ENCODE measurements at places on chromosomes 3 and 15.
A peak's percentile ranks its signal among the peaks of the same experiment; 100 is the strongest.

GRCh38 chr15:46231786-46232185 lies 597.0 kb downstream of the SQOR start:
- no peak for DNase-seq

- DNase-seq, result no peak
Observed at GRCh38 chr3:33658991-33659848, 58.8 kb downstream of the CLASP2 start.

DNA sequence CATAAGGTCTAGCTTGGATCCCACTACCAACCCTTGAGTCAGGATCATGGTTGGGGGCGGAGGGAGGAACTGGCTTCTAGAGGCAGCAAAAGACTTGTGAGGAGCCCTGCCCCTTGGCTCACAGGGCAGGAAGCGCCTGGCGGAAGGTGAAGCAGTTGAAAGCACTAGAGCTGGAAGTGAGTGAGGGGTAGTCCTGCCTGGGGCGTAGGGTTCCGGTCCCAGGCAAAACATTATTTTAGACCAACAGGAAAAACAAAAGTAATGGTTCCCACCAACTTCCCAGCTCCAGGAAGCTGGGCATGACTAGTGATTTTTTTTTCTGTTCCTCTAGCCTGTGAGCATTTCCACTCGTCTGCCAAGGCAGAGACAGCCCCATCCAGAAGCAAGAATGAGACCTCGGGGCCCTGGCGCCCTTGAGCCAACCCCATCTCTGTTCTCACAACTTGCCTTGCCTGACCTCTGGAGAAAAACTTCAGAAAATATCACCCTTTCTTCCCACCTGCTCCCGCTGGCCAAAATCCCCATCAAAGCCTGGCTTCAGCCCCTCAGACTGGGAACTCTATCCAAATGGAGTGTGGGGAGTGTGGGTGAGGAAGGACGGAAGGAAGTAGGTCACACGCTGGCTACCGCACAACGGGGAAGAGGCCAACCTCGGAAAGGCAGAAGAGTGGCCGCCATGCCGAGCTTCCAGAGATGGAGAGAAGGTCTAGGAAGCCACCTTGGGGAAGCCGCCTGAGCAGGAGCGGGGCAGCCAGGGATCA lies 57.5 kb downstream of the RBPMS2 start:
- DNase-seq, result no peak

- DNase-seq, result no peak
Observed at GRCh38 chr15:39657668-39658067, 76.8 kb downstream of the THBS1 start.

- DNase-seq, result no peak
Observed at GRCh38 chr3:13072239-13072599, 1.0 kb downstream of the IQSEC1 start.

GRCh38 chr15:36731025-36731424 lies 151.6 kb downstream of the CDIN1 start:
- DNase-seq, result no peak

DNA sequence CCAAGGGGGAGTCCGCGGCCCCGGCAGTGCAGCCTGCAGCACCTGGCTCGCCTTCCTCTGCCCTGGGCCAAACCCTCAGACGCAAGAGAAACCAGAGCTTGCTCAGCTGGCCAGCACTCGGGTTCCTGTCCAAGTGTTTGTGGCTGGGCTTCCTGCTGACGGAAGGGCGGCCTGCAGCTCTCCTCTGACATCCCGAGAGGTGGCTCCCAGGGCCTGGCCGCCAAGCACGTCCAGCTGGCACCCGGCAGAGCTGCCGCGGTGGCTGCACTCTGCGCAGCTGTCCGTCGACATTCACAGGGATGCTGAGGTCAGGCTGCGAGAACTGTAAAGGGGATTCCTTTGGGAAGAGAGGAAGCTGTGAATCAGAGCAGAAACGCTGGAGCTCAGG lies 85.6 kb downstream of the CPN2 start:
- DNase-seq, result no peak

DNA sequence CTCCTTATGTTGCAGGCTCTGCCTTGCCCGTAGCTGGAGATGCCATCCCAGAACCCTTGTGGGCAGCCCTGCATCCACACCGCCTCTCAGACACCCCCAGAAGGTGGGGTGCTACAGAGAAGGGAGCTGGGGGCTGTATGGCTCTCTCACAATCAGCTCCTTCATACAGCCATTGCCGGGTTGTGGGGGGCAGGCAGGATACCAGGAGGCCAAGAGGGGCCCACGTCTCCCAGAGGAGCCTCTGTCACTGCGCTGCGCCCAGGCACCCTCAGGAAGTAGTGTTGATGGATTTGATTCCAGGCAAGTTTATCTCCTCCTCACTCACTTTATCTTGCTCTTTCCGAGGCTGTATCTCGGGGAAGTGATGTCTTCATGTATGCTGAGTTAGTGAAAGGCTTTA lies 171.6 kb downstream of the CHDH start:
- DNase-seq, result no peak

DNA sequence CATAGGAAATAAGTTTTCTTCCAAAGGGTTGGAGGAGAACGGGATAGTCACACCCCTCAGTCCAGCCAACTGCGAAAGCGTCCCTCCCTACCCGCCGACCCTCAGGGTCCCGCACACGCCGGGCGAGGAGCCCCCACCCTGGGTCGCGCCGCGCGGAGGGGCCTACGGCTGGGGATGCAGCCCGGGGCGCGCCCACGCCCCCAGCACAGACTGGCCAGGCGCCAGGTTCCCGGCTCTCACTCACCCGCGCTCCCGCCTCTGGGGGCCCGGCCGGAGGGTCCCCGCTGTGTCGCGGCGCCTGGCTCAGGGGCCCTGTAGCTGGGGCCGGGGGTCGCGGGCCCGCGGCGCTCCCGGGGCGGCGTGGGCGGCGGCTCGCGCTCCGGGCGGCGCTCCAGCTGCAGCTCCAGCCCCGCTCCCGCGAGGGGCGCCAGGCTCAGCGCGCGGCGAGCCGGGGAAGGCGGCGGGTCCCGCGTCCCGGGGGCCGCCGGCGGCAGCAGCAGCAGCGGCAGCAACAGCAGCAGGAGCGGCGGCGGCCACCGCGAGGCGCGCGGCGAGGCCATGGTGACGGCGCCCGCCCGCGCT lies 375 bp downstream of the HEG1 start:
- no peak for DNase-seq

- no peak for DNase-seq
Observed at GRCh38 chr15:45333550-45333949, 44.8 kb downstream of the GATM start.

- no peak for DNase-seq
Observed at GRCh38 chr3:194900854-194901522, 215.3 kb downstream of the FAM43A start.

GRCh38 chr3:117553461-117553860 lies 843.9 kb downstream of the TUSC7 start:
- no peak for DNase-seq

- DNase-seq, result no peak
Observed at GRCh38 chr3:138079901-138080300, 35.5 kb downstream of the DZIP1L start.

- DNase-seq, result no peak
Observed at GRCh38 chr15:47473832-47474231, 243.5 kb upstream of the SEMA6D start.

GRCh38 chr3:146072824-146073223 lies 88.2 kb downstream of the PLOD2 start:
- no peak for DNase-seq

DNA sequence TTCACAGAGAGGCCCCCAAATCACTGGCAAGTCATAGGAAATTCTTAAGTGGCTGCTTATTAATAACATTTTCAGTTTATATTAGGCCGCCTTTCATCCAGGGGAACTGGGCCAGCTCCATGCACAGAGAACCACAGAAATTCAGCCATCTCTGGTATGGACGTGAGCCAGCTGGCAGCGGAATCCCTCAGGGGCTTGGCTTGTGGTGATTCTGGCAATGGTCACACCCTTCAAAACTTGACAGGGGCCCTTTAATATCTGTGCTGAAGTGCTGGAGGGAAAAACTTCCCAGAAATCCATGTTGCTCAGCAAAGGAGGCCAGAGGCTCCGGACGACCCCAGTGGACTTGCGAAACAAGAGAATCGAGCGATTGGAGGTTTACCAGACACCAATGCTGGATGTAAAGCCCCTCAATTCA lies 11.3 kb downstream of the PRICKLE2 start:
- no peak for DNase-seq

DNA sequence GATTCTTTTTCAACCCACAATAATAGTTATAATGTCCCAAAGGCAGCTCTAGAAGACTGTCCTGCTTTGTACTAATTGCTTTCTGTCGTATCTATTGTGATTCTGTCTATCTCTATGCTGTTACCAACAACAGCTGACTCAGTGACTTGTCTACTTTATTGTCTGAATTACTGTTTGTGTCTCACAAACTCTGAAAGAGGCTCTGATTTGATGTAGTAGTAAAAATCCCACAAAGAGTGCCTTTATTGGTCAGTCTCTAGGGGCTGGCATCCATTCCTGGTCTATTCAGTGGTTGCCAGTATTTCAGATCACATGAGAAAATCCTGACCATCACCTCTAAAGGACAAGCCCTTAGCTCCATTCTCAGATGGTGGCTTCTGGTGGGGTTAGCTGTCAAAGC lies 254.2 kb downstream of the NSUN3 start:
- no peak for DNase-seq

DNA sequence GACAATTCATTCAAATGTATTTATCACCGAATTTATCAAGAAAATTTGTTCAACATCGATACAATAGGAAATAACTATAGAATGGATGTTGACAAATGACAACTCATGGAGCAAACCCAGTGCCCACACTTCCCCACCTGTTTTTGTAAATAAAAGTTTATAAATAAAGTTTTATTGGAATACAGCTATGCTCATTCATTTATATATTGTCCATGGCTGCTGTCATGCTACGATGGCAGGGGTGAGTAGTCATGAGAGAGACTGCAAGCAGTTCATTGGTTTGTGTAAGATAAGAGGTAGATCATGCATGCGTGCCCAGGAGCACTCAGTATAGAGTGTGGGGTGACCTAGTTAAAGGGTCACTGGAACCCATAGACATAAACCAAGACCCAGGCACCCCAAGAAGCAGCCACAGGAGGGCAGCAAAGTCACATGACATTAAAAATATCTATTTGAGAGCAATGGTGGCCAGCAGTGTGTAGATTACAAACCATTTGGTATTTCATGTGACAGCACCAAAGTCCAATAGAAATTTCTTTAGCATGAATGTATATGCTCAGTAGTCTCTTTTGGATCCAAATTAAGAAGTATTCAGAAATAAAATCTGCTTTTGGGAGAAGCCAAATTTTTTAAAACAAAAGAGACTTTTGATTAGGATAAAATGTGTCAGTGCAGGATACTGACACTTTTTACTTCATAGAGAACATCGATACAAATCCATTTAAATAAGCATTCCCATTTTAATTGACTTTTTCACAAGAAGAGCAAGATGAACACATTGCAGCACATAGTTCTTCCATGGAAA lies 794.8 kb downstream of the MCTP2 start:
- DNase-seq, result peak; percentile 26
